Stimulated activated CD4-positive, alpha-beta T cell treated with anti-CD3 and anti-CD28 coated beads, Interleukin-2, amount 100 ng/mL, for 48 hours (primary cell): ENCODE measurements at places on chromosomes 5 and 9.

DNA sequence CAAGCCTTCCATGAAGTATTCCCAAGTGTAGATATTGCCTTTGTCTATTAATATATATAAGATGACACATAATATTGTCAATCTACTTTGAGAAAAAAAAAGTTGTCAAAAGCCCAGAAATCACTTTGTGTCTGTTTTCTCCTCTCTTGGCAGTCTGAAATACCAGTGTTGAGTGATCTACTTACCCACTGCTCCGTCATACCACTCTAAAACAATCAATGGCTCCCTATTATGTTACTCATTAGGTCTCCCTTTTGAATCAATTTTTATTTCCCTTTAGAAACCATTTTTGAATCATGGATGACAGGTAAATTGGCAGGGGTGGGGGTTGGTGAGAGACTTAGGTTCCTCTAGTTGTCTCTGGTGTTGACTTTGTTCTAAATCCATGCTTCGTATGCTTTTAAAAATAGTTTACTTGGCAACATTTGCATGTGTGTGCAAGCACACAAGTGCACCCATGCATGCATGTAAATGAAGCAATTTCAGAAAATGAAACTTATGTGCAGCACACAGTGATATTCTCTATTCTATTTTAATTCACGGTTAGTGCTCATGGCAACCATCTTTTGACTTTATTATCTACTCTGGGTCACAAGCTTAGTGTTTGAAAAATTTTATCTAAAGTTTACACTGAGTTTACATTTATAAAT lies 378.9 kb downstream of the RAB3C start:
- DNase-seq = no peak

GRCh38 chr5:180130876-180131740 lies 59.5 kb upstream of the RNF130 start:
- DNase-seq = no peak

DNA sequence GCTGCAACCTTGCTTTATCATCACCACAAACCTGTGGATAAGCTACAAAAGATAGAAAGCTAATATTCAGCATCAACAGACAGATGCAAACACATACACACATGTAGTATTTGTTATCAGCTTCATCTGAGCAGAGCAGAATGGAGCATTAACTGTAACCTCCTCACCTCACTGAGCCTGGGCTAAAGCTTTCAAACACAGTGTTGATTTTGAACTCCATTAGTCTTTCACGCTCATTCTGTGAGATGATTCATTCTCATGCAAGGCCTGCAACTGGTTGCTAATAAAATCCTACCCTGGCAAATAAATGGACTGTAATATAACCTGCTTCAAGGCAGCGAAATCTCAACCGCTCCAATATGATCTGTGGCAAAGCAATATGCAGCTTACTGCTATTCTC lies 1360.6 kb upstream of the ACO1 start:
- no peak for DNase-seq

- no peak for DNase-seq
Measured at GRCh38 chr5:113147101-113147508, 170.5 kb downstream of the DCP2 start.

GRCh38 chr5:108629779-108630528 lies 117.7 kb upstream of the FER start:
- no peak for DNase-seq

DNA sequence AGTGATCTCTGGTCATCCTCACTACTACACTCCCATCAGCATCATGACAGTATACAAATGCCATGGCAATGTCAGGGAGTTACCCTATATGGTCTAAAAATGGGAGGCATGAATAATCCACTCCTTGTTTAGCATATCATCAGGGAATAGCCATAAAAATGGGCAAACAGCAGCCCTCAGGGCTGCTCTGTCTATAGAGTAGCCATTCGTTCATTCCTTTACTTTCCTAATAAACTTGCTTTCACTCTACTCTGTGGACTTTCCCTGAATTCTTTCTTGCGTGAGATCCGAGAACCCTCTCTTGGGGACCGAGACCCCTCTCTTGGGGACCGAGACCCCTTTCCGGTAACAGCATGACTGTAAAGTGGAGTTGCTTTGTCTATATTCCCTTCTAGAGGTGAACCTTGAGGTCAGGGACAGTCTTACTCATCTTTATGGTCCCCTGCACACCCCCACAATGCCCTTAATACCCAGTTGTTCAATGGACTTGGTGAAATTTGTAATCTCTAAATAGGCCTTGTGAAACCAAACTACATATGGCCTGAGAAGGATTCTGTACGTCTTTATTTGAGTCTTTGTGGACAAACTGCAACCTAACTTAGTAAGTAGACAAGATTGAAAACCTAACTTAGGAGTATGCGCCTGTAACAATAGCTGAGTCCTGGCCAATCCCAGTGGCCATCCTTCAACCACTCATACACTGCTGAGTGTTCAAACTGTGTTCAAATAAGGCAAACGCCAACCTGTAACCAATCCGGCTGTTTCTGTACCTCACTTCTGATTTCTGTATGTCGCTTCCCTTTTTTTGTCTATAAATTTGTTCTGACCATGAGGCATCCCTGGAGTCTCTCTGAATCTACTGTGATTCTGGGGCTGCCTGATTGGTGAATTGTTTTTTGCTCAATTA lies 32.3 kb upstream of the UBTD2 start:
- DNase-seq = no peak

DNA sequence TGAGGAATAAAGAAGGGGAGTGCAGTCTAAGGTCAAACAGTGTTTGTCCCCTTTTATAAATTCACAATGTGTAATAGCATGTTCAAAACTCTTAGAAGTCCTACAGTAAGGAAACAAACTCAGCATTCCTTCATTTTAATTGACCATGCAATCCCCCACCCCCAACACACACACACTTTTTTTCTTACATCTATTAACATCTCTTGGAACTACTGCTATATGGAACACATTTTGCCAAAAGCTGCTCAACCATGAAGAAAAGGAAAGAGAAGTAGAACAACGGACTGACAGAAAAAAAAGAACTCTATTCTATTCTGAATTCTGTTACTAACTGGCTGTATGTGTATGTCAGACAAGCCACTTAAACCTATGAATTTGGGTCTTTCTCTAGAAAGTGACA lies 2.8 kb upstream of the CTNNAL1 start:
- no peak for DNase-seq

GRCh38 chr9:125541840-125542243 lies 165.2 kb downstream of the MAPKAP1 start:
- no peak for DNase-seq

- DNase-seq = no peak
Measured at GRCh38 chr5:98604301-98604700, 169.2 kb upstream of the RGMB start.

GRCh38 chr5:34562791-34563190 lies 93.3 kb upstream of the RAI14 start:
- DNase-seq = no peak

GRCh38 chr9:92718086-92719001 lies 46.3 kb downstream of the BICD2 start:
- no peak for DNase-seq

DNA sequence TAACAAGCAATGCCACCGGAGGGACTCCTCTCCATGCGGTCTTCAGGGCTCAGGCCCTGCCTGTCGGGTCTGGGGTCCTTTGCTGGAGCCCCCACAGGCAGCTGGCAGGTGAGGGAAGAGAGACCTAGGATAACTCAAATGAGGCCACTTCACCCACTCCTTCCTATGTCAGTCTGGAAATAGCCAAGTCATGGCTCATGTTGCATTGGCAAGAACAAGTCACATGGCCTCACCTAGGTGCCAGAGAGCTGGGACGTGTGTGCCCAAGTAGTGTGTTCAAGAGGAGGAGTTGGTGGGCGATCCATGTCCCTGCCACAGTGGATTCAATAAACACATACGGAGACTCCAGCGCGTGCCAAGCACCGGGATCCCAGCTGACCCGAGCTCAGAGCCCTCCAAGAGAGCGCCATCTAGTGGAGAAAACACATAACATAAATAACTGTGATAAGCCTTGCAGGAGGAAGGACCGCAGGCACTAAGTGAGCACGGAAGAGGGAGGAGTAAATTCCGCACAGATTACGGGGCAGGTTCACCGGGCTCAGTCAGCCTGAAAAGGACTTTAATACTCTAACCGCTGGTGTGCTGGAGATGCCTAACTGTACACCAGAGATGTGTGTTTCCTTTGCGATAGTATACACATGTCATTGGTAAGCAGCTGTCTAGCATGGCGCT lies 580.8 kb downstream of the CCDC171 start:
- DNase-seq = no peak

GRCh38 chr5:38291355-38291754 lies 33.0 kb downstream of the EGFLAM start:
- no peak for DNase-seq

DNA sequence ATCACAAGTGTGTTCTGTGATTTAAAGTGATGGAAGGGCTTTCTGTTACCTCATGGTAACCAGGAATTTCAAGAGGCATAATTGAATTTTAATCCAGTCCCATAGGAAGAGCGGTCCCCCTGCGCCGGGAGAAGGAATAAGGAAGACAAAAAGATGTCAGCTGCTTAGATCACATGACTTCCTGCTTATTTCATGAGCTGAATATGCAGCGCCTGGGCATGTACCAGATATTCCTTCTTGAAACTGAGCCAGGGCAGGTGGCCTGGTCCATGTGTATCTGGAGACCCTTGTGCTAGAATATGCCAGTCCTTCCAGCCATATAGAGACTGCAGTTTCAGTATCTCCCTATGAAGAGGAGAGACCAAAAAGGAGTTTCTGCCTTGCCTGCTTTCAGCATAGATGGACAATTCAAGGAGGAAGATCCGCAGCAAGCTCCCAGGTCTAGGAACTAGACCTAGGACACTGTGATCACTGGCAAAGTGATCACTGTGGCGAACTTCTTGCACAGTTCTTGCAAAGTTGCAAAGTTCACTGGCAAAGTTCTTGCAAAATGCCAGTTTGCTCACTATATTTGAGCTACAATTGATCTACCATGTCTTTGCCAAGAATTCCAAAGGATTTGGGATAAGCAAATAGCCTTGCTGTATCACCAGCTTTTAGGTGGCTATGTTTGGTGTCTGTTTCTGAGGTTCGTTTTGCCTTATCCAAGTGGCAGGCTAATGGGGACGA lies 102.9 kb upstream of the PHYKPL start:
- no peak for DNase-seq

- no peak for DNase-seq
Measured at GRCh38 chr9:93198117-93198837, 14.3 kb downstream of the WNK2 start.

DNA sequence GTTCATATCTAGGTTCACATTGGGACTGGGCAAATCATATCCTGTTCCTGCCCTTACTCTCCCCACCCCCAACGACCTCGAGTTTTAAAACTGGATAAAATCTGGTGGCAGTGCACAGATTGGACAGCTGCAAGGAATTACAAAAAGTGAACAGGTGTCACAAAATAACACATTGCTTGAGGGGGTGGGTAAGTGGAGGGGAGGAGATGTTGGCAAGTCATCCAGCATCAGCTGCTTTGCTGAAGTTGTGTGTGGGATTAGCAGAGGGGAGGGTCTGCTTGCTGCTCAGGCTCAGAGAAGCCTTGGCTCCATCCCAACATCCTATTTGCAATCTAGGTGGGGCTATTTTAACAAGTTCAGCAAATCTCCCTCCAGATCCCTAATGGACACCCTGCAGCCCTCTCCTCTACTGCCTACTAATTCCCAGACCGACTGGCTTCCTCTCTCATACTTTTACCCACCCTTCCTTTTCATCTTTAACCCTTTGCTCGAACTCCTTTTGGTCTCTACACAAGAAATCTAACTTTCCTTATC lies 39.8 kb upstream of the SLC24A2 start:
- DNase-seq = no peak

GRCh38 chr5:6759983-6760382 lies 46.8 kb downstream of the TENT4A start:
- no peak for DNase-seq

DNA sequence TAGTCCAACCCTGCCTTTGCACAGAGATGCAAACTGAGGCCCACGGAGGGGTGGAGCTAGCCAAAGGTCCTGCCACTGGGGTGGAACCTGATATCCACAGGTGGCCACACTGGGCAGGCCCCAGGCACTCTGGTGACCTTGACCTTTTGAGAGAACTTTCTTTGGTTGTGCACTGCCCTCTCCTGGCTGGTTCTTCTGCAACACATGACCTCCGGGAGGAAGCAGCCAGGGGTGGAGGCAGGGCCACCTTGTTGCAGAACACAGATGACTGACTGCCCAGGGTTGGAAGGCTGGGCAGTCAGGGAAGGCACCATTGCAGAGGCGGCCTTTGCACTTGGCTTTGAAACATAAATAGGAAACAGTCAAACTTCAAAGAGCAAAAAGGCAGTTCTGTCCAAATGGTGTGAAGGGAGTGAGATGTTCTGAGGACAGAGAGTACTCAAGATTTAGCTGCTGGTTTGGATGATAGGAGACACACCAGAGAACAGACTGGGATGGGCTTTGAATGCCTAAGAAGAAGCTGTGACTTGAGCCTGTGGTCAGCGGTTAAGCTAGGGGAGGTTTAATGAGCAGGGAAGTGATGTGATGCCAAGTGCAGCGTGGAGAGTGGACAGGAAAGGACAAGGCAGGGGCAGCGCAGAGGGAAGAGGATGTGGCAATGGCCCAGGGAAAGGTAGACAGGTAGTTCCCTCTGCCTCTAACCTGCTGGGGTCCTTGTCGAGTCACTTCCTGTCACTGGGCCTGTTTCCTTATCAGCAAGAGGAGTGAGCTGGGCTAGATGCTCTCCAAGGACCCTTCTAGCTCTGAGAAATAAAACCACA lies 6.8 kb upstream of the TCOF1 start:
- DNase-seq = peak; percentile 32

DNA sequence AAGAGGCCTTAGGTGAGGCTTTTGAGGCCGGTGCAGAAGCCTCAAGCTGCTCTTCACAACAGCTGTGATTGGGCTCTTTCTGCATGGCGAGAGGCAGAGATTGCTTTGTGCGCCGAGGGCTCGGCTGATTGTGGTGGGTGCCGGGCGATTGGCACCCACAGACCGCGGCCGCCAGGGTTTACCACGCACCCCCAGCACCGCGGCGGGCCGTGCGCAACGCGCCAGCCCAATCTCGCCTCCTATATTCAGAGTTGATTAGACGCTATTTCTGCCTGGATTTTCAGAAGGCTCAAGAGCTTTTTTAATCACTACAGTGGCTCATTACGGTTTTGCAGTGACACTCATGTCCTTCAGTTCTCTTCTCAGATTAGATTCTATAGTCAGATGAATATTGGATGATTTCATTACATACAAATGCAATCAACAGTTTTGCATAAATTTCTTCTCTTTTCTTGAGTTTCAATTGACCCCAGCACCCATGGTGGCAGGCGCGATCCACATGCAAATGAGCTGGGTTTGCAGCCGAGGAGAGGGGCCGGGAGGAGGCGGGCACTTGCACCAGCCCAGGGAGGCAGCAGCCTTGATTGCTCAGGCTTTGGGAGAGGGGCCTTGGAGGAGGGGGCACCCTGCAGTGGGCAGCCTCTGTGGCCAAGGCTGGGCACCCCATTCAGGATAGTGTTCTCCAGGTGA lies 33.8 kb upstream of the PTGS1 start:
- no peak for DNase-seq

DNA sequence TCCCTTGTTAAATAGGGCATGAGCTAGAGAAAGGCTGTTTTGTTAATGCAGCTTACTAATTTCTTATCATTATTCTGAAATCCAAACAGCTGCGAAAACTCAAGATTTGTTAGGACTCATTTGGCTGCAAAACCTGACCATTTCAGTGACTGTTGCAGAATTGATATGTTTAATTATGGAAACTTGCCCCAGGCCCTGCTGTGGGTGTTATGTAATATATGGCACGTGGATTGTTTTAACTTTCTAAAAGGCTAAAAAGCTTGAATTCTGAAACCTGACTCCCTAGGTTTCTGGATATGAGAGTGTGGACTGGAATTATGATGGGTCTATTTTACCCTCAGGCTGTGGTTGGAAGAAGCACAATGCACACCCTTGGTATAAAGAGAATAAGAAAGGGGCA lies 4.4 kb downstream of the IL9 start:
- DNase-seq = no peak

GRCh38 chr5:109450129-109450877 lies 40.5 kb upstream of the PJA2 start:
- DNase-seq = no peak
